ENCODE measurements at places on chromosomes 1 and 21. TPM values are rescaled to one million over a fixed set of nuclear protein-coding genes. Genes with fewer than 3 reads are reported as not detected.

DNA sequence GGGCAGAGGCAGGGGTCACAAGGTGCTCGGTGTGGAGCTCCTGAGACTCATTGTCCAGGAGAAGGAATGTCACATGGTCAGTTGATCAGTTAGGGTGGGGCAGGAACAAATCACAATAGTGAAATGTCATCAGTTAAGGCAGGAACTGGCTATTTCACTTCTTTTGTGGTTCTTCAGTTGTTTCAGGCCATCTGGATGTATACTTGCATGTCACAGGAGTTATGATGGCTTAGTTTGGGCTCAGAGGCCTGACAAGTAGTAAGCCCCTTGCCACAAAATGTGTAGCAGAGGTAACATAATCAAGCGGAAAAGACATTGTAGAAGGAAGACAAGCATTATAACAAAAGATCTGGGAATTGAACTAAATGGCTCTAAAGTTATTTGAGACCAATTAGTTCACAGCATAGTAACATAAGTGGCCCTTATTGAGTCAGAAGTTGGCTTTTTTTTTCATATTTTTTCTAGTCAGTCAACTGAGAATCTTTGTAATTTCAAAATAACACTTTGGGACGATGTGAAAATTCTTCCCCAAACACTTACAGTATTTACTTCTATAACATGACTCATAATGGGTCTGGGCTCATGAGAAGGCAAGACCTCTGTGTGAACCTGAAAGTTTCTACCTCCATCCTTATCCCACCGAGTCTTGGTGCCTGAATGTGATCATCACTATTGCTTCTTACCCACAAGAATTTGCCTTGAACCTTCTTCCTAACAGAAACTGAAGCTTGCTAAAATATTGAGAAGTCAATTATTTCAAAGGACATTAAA lies 137.0 kb upstream of the DPT start:
- no peak for DNase-seq

DNA sequence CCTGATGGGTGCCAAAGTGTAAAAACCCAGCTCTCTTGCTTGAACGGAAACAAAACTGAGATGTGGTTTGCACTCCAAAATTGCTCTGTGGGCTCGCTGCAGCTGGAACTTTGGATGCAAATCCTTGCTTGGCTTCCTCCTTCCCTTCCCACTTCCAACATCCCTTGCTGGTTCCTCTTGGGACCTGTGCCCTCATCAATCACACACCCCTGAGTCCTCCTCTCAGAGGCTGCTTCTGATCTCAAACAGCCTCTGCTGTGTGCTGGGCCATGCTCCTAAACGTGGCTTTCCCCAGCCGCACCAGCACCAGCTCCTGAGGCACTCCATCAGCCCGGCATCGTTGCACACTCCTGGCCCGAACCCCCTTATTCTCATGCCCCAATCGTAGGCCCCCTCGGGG lies 124.3 kb upstream of the RAB4A start:
- DNase-seq, result no peak

GRCh38 chr1:35659589-35659988 lies 18.3 kb upstream of the PSMB2 start:
- no peak for DNase-seq

GRCh38 chr1:195096051-195096521 lies 1512.2 kb downstream of the KCNT2 start:
- DNase-seq, result no peak

- no peak for DNase-seq
These were observed 91.2 kb downstream of the TGFB2 start for GRCh38 chr1:218436346-218436745.

DNA sequence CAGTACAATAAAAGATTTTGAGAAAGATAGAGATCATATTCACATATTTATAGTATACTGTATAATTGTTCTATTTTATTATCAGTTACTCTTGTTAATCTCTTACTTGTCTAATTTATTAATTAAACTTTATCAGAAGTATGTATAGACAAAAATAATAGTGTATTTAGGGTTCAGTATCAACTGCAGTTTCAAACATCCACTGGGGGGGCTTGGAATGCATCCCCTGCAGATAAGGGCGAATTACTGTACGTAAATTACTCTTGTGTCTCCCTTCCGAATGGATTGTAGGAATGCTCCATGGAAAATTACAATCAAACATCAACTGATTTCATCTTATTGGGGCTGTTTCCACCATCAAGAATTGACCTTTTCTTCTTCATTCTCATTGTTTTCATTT lies at the start of gene OR2L8:
Gene OR2L8 (plus strand): TSS at position 301 of the 400 bp plus-strand sequence. CDS start 0 bp downstream, at position 301.
- DNase-seq, result no peak

The ADAR gene
- 325 TPM for total RNA-seq

The AVPR1B gene
- not detected for total RNA-seq
